ENCODE measurements at places on chromosomes 7 and 10.
A peak's percentile ranks its signal among the peaks of the same experiment; 100 is the strongest.

DNA sequence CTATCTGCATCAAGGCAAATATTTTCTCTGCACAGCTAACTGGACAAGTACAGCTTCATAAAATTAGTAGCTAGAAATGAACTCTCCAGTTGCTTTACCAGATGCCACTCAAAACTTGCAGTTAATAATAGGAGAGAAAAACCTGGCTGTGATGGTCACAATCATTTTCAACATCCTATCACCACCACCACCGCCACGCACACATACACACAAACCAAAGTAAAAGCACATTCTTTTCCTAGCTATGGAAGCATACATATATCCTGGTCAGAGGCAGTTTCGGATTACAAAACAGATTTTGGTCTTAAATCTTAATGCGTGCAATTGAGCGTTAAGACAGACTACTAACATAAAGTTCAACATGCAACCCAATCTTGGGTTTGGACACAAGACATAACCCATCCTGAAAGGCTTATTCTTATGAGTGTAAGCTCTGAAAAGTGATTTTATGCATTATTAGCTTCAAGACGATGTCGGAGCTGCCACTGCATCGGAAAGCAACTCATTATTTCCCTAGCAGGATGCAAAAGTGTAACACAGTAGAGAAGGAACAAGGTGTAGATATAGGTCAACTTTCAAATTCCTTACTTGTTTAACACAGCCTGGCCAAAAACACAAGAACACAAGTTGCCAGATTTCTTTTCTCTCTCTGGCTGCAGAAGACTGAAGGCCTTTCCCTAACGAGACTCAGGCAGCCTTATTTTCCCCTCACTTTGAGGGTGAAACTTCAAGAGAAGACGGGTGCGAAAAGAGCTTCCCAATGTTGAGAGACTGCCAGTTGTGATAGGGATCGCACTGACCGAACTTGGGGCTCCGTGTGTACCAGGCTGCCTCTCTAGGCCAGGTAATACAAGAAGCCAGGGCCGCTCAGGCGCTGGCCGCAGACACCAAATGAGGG lies 1.2 kb downstream of the CACUL1 start:
- DNase-seq = peak; percentile 24

- no peak for DNase-seq
These were observed 553.3 kb downstream of the INHBA start for GRCh38 chr7:41149576-41149975.

DNA sequence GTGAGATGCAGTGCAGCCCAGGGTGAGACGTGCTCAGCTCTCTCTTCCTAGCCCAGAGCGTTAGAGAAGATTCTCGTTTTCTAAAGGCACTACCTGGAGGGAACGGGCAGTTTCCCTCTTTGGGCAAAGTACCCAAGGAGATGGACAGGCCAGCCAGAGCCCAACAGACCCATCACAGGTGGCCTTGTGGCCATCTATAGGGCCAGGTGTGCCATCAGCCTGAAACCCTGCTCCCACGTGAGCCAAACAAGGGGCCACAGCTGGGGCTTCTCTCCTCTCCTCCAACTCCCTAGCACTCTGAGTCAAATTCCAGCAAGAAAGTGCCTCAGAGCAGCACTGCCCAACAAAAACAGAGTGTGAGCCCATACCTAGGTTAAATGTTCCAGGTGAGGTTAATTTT lies 22.3 kb downstream of the CHST15 start:
- DNase-seq = no peak

- DNase-seq = no peak
These were observed 249.1 kb upstream of the LYZL1 start for GRCh38 chr10:29039677-29040189.

- DNase-seq = peak; percentile 11
These were observed at the start of gene CLEC2L for GRCh38 chr7:139523199-139523941. CLEC2L (plus strand) TSS chr7:139523685; CDS start chr7:139523928, 243 bp downstream.
